ENCODE measurements at places on chromosomes 7 and 10.

DNA sequence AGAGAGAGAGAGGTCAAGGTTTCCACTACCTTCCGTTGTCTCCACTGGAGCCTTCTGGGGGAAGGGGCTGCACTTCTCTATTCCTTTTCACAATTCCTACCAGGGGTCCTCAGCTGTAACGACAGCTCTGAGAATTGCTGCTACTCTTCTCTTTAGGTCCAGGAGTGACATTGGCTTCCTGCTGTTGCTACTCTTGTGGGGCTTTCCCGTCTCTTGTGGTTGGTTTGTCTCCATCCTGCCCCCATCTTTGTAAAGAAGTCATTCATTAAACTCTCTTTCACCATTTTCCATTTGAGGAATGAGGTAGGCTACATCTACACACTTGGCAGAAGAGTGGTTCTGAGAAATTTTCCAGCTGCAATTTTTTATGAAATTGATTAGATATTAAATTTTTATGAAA lies 238.8 kb upstream of the LYZL1 start:
- DNase-seq = no peak

GRCh38 chr7:66542528-66543269 lies 86.0 kb upstream of the KCTD7 start:
- no peak for DNase-seq

GRCh38 chr10:15254808-15255648 lies 86.5 kb upstream of the NMT2 start:
- DNase-seq = peak; percentile 19

DNA sequence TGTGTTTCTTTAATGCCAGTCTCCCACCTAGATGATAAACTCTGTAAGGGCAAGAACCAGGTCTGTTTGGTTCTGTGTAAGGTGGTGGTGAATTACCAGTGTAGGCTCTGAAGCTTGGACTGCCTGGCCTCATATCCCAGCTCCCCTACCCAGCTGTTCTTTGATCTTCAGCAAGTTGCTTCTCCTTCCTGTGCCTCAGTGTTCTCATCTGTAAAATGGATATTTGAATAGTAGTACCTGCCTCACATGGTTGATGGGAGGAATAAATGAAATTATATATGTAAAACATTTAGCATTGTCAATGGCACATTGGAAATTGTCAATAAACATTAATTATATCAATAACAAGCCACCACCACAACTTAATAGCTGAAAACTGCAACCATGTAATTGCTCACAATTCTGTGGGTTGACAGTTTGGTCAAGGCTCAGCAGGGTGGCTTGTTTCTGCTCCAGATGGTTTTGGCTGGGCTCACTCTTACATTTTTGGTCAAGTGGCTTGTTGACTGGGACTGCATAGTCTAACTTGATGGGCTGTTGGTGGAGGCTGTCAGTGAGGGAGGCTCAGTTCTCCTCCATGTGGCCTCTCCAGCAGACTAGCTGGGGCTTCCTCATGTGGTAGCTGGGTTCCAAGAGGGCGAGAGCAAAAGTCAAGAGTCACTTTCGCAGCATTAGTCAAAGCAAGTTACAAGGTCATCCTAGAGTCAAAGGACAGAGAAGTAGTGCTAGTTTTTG lies 84.5 kb upstream of the DUSP5 start:
- no peak for DNase-seq

DNA sequence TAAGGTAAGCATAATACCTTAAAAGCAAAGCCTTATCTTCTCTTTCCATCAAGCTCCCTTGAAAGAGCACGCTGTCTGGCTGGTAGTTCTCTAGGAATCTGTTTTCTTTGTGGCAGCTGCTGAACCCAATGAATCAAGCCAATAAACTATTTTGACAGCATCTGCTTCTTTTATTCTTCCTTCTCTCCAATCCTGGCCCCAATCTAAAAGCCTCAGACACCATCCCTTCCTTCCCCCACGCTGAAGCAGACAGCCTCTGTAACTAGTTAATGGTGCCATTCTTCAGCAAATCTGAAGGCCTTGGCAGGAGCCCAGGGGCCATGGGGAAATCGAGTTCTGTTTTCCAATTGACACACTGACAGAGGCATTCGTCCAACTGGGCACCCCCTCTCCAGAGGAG lies 186.6 kb upstream of the LYZL1 start:
- no peak for DNase-seq

- no peak for DNase-seq
These were observed 323.7 kb upstream of the ANKRD30A start for GRCh38 chr10:36801660-36802059.

DNA sequence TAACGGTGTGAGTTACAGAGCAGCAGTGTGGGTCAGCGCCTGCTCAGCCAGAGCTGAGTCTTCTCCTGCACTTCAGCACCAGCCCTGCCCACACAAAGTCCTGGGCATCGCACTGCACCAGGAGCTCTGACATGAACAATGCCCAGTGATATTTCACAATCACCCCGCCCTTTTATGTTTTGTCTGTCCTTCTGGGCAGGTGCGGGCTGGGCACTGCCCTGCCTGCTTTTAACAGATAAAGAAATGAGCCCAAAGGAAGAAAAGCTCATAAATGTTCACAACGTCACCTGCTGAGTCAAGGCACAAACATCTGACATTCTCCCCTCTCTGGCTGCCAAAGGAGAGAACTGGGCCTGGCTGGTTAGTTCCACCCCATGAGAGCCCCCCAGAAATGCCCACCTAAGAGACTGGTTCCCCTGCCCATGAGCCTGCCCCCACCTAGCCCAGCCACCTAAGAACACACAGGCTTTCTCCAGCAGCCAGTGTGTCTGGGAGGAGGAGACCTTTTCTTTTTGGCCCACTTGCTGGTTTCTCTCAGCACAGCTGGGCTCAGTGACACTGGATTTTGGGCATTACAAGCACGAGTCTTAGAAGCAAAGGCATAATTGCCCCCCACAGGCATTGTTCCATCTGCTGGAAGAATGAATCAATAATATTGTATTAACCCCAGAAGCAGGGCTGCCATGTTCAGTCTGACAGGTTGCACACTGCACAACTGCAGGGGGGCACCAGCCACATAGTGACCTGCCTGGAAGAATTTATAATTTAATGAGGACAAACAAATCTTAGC lies 22.3 kb downstream of the CALML3 start:
- DNase-seq = no peak

- DNase-seq = no peak
These were observed 167.8 kb upstream of the ITGB1 start for GRCh38 chr10:33125522-33126517.

- no peak for DNase-seq
These were observed 787.7 kb downstream of the GRID1 start for GRCh38 chr10:85578860-85579259.

DNA sequence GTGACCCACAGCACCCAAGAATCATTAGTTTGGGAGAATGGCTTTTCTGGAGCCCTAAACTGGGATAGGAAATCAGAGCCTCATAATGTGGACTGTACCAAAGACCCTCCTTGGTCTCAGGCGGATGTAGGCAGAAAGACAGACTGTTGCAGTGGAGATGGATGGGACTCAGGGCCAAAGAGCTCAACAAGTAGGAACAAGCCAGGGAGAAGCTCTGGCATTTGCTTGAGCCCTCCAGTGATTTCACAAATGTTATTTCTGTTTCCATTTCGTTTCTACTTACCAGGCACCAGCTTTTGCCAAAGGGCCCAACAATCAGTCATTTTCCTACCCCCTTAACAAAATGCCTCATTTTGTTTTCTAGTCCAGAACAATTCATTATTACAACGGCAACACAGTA lies 762.7 kb downstream of the KCNMA1 start:
- DNase-seq = no peak

DNA sequence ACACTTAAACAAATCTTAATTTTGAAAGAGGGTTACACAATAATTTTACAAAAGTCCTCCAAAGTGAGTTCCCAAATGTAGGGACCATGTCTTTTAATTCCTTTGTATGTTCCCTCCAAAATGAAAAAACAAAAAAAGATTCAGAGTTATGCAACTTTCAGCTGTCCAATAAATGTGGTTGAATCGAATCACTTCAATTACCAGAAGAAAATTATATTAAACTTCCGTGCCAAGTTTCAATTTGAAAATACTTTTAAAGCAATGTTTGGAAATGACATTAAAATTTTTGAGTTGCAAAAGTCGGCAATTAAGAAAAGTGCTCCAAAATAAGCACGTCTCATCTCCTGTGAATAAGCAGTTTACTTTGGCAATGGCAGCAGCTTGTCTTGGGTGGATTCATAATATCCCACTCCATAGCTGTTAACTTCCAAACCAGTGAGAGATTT lies 60.3 kb upstream of the C1GALT1 start:
- DNase-seq = no peak

GRCh38 chr7:138208864-138209263 lies 132.6 kb downstream of the AKR1D1 start:
- DNase-seq = no peak

DNA sequence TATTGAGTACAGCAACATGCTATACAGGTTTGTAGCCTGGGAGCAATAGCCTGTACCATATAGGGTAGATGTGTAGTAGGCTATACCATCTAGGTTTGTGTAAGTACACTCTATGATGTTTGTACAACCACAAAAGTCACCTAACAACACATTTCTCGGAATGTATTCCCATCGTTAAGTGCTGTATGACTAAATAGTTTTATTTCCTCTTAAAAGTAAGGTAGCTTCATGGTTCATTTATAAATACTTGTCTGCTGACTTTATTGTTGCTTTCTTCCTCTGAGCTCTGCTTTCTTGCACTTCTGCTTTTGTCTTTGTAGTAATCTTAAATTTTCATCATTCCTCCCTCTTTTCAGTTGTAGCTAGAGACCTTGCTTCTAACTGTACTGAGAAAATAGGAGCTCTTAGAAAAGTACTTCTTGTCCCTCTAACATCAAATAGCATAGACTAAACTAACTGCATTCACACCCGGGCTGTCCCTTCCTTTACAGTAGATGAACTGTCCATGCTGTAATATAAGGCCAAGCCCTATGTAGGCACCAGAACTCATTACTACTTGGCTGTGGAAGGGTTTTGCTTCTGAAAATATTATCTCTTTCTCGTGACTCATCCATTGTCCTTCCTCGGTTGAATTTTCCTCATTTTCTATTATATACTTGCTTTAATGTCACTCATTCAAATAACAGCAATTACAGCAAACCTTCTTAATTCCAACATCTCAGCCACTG lies 55.4 kb upstream of the FAM3C start:
- no peak for DNase-seq

GRCh38 chr10:4810092-4810491 lies 15.9 kb upstream of the AKR1E2 start:
- DNase-seq = no peak

- no peak for DNase-seq
These were observed 3.3 kb upstream of the TBXAS1 start for GRCh38 chr7:139825666-139826290.

DNA sequence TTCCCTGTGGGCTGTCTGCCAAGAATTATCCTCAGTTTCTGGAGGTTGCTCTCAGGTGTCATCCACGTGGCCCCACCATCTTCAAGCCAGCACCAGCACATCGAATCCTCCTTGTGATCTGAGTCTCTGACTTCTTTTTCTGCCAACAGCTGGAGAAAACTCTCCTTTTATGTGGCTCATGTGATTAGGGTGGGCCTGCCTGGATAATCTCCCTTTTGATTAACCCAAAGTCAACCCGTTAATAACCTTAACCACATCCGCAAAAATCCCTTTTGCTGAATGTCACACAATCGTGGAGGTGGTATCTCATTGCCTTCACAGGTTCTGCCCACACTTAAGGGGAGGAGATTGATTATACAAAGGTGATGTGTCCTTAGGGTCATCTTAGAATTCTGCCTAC lies 73.8 kb downstream of the LRGUK start:
- DNase-seq = no peak

GRCh38 chr7:4185721-4186512 lies 496.2 kb upstream of the FOXK1 start:
- no peak for DNase-seq

DNA sequence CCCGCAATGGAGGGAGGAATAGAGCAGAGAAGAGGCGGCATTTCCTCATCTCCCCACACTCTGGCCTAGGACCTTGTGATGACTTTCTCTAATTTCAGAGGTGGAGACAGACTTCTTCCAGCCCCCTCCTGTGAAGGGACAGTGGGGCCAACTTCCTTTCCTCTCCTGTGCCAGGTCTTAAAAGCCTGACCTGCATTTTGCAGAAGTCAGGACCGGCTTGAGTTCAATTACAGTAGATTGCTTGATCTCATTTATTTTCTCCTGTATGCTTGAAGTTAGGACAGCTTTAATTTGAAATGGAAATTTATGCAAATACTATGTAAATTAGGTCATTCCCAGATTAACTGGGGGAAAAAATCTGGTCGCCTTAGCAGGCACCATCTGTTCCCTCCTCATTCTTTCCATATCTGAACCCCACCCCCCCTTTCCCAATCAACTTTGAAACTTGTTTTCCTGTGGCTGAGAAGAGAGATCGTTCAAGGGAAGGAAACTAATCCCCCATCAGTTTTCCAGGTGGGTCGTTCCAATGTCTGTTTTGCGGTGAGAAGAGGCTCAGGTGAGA lies 57.1 kb downstream of the SYPL1 start:
- no peak for DNase-seq

- no peak for DNase-seq
These were observed 2.4 kb downstream of the PSMC2 start for GRCh38 chr7:103349805-103350204.

GRCh38 chr7:28547115-28547514 lies 134.8 kb downstream of the CREB5 start:
- no peak for DNase-seq

DNA sequence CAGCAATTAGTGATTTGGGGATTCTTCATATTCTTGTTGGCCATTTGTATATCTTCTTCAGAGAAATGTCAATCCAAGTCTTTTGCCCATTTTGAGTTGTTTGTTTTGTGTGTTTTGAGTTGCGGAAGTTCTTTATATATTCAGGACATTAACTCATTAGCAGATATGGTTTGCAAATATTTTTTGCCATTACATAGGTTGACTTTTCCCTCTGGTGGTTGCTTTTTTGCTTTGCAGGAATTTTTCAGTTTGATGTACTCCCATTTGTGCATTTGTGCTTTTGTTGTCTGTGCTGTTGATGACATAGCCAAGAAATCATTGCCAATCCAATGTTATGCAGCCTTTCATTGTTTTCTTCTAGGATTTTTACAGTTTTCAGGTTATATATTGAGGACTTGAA lies 63.6 kb upstream of the DNAJC1 start:
- no peak for DNase-seq

DNA sequence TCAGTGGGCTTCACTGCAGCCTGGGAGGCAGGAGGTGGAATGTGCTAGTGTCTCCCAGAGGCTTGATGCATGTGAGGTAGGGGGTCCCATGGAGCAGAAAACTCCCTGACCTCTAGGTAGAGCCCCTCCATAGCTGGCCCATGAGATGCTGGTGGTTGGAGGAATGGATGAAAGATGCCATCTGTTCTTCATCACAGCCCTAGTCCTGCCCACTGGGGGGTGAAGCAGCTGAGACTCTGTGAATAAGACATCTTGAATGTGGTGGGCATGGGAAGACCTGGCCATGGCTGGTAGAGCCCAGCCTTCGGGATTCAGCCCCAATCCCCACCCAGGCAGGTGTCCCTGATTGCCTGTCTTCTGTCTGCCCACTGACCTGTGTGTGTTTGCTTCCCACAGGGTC lies 92.5 kb downstream of the COL13A1 start:
- no peak for DNase-seq

Measured in activated T-cell treated with anti-CD3 and anti-CD28 coated beads for 48 hours (primary cell).